ENCODE measurements at places on chromosomes 3 and 15.
A peak's percentile ranks its signal among the peaks of the same experiment; 100 is the strongest.

DNA sequence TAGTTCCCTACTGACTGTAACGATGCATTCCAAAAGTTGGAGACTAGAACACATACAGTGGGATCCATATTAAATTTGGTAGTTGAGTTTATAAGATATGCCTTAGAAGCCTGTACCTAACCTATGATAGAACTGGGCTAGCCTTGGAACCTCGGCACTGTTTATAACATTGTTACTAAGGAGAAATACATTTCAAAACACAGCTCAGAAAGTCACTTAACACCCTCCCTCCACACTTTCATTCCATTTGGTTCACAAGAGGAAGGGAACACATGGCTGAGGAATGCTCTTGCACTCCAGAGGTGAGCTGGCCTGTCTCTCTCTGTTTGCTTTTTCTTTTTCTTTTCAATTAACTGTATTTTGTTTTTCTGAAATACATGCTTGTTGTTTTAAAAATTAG is 48.7 kb upstream of the TSC22D2 start:
- DNase-seq = no peak

- no peak for DNase-seq
Observed at GRCh38 chr3:124627501-124627908, 102.7 kb upstream of the UMPS start.

GRCh38 chr15:59501597-59501996 is 63.6 kb downstream of the FAM81A start:
- no peak for DNase-seq

GRCh38 chr3:37673401-37673800 is 188.3 kb upstream of the CTDSPL start:
- no peak for DNase-seq

DNA sequence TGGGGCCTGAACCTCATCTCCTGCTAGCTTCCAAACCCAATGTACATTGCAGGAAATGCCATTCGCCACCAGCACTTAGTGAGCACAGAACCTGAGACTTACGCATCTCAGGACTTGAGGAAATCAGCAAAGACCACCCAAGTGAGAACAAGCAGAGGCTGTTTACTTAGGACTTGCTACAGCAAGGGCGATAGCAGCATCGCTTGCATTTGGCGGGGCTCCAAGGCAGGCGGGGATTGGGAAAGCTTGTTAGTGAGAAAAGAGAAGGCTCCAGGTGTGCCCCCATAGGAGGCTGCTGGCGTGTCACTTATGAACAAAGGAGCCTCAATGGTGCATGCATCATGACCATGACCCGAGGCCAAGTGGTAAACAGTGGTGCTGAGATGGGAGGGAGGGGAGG is 19.7 kb downstream of the SLC6A20 start:
- no peak for DNase-seq

DNA sequence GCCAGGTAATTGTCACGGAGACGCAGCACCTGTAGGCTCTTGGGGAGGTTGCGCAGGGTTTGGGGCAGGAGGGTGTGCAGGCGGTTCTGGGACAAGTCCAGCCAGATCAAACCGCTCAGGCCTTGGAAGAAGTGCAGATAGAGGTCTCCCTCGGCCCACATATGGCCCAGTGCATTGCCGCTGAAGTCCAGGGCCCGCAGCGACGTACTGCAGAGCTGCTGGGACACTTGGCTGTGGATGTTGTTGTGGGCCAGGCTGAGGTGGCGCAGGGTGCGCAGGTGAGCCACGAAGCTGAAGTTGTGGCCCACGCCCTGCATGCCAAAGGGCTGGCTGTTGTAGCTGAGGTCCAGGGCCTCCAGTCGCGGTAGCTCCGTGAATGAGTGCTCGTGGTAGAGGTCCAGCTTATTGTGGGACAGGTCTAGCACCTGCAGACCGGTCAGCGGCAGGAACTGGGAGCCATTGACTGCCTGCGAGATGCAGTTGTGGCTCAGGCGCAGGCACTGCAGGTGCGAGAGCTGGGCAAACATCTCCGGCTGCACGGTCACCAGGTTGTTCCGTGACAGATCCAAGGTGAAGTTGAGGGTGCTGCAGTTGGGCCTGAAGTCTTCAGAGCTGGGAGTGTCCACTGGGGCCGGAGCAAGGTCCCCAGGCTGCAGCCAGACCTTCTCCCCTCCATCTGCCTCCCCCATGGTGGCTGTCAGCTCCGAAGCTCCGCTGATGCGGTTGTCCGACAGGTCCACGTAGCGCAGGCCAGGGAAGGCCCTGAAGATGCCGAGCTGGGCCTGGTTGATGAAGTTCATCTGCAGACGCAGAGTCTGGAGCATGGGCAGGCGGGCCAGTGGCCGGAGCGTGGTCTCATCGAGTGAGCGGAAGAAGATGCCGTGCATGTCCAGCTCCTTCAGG is 2.9 kb downstream of the TLR9 start:
- DNase-seq = peak; percentile 7

DNA sequence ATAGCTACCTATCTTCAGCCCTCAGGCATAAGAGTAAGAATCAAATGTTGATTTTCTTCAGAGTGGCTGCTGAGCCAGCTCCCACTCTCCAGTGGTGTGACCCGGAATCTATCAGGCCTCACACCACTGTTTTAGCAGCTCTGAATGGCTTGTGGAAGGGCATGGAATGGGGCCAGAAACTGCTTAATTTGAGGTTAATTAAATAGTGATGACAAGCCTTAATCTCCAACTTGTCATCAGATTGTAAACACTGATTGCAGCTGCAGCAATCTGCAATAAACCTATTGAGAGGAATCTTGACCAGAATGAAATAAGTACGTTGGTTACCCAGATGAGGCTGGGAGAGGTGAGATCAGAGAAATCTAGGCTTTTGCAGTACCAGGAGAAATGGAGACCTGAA is 317.4 kb downstream of the FHIT start:
- DNase-seq = no peak

- DNase-seq = no peak
Observed at GRCh38 chr3:159645874-159646273, 342.8 kb upstream of the IL12A start.

DNA sequence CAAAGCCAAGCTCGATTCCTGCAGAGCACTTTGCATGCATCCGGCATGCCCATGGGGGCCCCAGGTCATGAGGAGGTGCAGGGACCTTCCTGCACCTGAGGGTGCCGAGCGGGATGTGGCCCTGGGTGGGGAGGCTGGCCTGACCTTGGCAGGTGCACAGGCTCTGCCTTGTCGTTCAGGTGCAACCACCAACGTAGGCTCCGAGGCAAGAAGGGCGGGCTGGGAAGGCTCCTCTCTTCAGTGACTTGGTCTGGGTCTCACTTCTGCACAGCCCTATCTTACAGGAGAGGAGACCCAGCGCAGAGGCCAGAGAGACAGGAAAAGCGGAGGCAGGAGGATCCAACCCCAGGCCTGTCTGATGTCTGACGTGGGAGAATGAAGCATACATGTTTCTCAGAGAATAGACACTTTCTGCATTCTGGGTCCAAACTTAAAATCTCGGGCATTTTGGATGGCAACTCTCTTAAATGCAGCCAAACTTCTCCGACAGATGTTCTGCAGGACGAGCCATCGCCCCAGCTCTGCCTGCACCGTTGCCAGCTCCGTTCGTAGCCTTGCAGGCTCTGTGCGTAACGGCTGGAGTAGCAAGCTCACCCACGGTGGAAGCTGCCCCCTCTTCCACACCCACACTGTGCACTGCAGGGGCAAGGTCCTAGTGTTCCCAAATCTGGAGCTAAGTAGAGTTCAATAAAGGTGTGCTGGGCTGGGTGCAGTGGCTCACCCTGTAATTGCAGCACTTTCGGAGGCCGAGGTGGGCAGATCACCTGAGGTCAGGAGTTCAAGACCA is 60.8 kb upstream of the SNRPA1 start:
- no peak for DNase-seq

- no peak for DNase-seq
Observed at GRCh38 chr3:133857767-133858166, 37.9 kb downstream of the RAB6B start.

- no peak for DNase-seq
Observed at GRCh38 chr3:155737844-155738460, 6.9 kb downstream of the PLCH1 start.

DNA sequence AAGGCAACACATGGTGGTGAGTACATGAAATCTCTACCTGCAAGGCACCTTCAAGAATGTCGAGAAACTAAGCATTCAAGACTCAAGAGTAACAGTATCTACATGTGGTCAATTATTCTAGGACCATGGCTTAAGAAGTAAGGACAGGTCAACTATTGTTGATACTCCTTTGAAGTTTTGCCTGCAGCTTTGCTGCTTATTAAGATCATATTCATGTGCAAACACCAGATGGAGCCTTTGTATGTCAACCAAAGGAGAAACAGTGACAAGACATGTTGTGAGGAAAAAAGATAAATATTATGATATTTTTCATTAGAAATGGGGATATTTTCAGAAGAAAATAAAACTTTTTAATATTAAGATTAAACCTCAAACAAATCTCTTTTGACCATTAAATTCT is 52.3 kb upstream of the FGF7 start:
- DNase-seq = no peak

DNA sequence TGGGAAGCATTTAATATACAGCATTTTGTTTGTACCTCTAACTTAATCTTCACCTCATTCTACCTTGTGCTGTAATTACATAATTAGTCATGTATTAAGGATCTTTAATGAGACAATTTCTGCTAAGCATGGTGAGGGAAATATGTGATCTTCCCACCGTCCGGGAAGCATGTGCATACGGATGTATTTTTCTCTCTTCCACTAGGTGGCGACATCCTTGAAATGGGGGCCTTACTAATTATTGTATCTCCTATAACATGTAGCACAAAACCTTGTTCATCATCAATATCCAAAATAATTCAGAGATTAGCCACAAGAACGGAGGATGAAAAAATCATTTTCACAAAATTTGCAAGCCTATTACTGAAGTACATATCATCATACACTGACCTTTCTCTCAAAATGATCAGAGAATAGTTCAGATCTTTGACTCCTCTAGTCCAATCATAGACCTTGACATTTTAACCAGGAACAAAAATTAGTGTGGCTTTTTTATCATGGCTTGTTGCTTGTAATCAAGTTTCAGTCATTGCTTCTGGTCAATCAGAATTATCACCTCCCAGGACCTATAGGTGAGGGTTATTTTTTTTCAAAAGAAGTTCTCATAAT is 148.9 kb upstream of the GBE1 start:
- no peak for DNase-seq

GRCh38 chr3:3627114-3627513 is 172.1 kb upstream of the LRRN1 start:
- DNase-seq = no peak

GRCh38 chr15:69568173-69569009 is 115.8 kb downstream of the RPLP1 start:
- DNase-seq = no peak

DNA sequence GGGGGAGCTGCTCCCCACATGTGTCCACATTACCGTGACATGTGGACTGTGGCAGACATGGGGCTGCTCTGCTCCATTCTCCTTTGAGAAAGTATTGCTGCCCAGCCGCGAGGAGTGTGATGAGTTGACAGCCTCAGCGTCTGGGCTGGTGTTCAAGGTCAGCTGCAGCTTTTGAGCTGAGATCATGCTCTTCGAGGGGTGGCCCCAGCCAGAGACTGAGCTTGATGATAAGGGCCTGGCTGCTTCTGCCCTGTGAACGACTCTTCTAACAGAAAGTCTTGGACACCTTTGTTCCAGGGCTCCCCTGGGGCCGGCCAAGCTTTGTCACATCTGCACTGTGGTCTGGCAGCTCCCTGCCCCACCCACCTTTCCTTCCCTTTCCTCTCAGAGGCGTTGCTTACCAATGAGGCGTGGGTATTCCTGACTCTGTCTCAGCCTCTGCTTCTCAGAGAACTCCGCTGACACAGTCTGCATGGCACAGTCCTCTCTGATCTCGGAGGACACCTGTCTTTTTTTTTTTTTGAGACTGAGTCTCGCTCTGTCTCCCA is 86.6 kb downstream of the CHRD start:
- no peak for DNase-seq

DNA sequence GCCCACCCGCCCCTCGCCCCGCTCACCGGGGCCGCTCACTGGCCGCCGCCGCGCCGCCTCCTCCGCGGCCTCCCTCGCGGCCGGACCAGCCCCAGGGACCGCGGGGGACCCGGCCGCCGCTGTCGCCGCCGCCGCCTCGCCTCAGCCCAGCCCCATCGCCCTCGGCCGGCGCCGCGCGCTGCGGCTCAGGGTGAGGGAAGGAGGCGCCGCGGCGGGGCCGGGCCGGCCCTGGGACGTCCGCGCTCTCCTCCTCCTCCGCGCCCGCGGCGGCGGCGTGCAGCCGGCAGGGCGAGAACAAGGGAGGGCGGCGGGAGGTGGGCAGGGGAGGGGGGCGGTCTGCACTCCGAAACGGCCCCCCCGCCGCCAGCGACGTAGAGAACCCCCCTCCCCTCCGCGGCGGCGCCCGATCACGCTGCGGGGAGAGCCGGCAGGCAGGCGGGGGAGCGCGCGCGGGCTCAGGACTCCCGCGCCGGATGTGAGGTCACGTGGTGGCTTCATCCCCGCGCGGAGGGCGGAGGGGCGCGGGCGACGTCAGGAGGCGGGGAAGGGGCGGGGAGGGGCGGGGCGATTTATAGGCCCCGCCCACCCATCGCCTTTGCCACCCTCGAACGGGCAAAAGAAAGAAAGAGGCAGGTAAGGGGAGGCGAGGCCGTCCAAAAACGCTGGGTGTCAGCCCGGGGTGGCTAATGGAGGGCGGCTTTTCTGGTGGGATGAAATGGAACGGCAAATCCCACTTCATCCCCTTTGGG is at the start of gene ATP13A3:
TSS of gene ATP13A3 (minus strand) at position 463 of the 749 bp plus-strand sequence. CDS start 24,812 bp downstream, outside the sequence.
- DNase-seq = peak; percentile 92

- DNase-seq = peak; percentile 75
Observed at GRCh38 chr3:30199096-30199759, 407.2 kb upstream of the TGFBR2 start.

- no peak for DNase-seq
Observed at GRCh38 chr3:43795491-43795890, 104.8 kb downstream of the ABHD5 start.

- no peak for DNase-seq
Observed at GRCh38 chr3:134955874-134956273, 160.8 kb downstream of the EPHB1 start.

GRCh38 chr3:189458528-189458927 is 172.7 kb upstream of the TP63 start:
- no peak for DNase-seq

DNA sequence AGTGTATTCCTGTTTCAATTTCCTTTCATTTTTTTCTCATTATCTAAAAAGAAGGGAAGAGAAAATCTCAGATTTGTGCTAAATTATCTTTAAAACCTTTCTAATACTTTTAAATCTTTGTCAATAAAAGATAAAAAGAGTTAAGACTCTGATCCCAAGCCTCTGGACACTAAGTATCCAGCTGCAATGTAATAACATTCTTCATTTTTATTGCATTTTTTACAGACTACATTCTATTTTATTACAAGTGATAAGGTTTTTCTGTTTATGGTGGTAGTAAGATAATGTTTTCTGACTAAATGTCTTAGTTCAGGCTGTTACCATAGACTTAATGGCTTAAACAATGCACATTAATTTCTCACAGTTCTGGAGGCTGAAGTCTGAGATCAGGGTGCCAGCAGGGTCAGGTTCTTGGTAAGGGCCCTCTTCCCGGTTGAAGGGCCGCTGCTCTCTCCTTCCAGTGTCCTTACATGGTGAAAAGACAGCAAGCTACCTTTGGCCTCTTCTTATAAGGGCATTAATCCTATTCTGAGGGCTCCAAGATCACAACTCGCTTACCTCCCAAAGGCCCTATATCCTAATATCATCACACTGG is 19.7 kb downstream of the KCNAB1 start:
- no peak for DNase-seq

GRCh38 chr15:77031376-77032050 is 36.6 kb downstream of the PSTPIP1 start:
- peak; percentile 30 for DNase-seq

GRCh38 chr3:163056874-163057497 is 1560.4 kb downstream of the OTOL1 start:
- no peak for DNase-seq

GRCh38 chr3:144096016-144096415 is 124.4 kb downstream of the DIPK2A start:
- no peak for DNase-seq

- no peak for DNase-seq
Observed at GRCh38 chr3:188220988-188221818, 67.2 kb downstream of the LPP start.

All from activated naive CD4-positive, alpha-beta T cell treated with anti-CD3 and anti-CD28 coated beads, Interleukin-2, amount 50 U/mL, for 16 hours (primary cell).